ENCODE measurements at places on chromosomes 2 and 18. TPM values are rescaled to one million over a fixed set of nuclear protein-coding genes. Genes with fewer than 3 reads are reported as not detected.

DNA sequence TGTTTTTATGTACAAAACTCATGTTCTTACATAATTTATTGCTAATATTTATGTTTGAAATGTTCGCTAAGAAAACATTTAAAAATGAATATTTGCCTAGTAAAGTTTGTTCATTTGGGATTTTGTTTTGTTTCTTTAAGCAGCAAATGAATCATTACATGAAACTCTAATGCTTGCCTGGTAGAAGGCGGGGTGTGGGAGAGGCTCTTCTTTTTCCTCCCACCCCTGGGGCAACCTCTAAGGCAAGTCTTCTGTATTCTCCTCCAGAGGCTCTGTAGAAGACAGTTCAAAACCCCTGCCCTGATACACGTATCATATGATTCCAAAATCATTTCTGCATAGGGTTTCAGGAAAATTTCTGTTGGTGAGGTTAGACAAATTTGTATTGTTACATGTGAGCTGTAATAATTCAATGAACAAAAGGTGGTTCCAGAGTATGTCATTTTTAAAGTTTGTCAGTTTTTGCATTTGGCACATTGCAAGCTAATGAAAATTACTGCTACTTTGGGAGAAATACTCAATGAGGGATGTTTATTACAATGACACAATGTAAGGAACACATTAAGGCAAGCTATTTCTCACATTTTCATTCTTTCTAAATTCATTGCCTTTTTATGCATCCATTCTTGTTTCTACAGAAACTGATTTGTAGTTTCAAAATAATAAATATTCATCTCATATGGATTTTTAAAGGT, 302.3 kb upstream of the UBE2E3 start:
- no peak for DNase-seq

The MARCO gene
- polyA plus RNA-seq = 19.1 TPM

GRCh38 chr2:20953146-20953824, 90.6 kb downstream of the APOB start:
- no peak for DNase-seq

- DNase-seq = no peak
These were observed 357.2 kb downstream of the SATB2 start for GRCh38 chr2:199100326-199101110.

GRCh38 chr2:217826520-217826919, 176.3 kb downstream of the TNS1 start:
- no peak for DNase-seq

The DCDC2C gene
- polyA plus RNA-seq = 2.0 TPM

All from adrenal gland (tissue), 19 donors.